ENCODE measurements at places on chromosomes 5 and 9.

DNA sequence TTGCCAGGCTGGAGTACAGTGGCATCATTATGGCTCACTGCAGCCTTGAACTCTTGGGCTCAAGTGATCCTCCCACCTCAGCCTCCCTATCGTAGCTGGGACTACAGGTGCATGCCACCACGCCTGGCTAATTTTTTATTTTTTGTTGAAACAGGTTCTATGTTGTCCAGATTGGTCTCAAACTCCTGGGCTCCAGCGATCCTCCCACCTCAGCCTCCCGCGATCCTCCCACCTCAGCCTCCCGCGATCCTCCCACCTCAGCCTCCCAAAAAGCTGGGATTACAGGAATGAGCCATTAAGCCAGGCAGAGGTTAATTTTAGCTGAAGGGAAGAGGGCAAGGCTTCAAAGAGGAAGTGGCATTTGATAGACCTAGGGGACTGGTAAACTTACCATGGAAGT lies 32.8 kb upstream of the CCNB1 start:
- DNase-seq, result no peak

- no peak for DNase-seq
These were observed 281.1 kb upstream of the MAP3K1 start for GRCh38 chr5:56534102-56534829.

DNA sequence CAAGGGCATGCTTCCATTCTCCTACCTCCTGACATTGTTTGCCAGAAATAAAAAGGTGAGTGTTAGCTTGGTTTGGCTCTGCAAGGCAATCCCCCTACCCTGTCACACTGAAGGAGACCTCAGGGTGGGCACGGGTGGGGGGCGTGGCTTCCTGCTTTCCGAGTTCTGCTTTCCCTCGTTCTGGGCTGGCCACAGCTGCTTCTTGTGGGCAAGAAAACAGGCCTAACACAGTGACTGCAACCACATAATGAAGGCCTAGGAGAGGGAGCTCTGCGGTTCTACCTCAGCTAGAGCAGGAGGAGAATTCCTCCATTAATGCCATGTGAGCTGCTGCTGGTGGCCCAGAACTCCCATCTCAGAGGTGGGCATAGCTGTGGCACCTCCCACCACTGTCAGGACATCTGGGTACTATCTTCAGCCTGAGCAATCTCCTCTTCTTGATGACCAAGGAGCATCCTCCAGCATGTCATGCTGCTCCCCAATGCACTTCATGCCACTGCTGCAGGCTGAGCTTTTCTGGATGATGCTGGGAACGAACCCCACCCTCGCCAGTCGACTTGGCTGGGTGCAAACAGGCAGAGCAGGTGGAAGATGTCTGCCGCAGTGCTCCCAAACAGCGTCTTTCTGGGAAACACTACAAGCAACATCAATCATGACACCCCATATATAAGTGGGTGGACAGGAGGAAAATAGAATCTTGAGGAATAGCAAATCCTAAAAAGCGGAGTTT lies 139.5 kb upstream of the RAPGEF1 start:
- DNase-seq, result no peak

- peak; percentile 65 for DNase-seq
These were observed 39.2 kb upstream of the SHOC1 start for GRCh38 chr9:111833941-111834340.

- no peak for DNase-seq
These were observed 61.0 kb downstream of the NREP start for GRCh38 chr5:111695991-111696390.

GRCh38 chr9:115591584-115591984 lies 473.6 kb upstream of the TNC start:
- DNase-seq, result peak; percentile 99

- peak; percentile 54 for DNase-seq
These were observed 99.9 kb downstream of the GTF3C4 start for GRCh38 chr9:132769906-132770769.

- no peak for DNase-seq
These were observed 5.5 kb upstream of the SUSD3 start for GRCh38 chr9:93052791-93053540.

DNA sequence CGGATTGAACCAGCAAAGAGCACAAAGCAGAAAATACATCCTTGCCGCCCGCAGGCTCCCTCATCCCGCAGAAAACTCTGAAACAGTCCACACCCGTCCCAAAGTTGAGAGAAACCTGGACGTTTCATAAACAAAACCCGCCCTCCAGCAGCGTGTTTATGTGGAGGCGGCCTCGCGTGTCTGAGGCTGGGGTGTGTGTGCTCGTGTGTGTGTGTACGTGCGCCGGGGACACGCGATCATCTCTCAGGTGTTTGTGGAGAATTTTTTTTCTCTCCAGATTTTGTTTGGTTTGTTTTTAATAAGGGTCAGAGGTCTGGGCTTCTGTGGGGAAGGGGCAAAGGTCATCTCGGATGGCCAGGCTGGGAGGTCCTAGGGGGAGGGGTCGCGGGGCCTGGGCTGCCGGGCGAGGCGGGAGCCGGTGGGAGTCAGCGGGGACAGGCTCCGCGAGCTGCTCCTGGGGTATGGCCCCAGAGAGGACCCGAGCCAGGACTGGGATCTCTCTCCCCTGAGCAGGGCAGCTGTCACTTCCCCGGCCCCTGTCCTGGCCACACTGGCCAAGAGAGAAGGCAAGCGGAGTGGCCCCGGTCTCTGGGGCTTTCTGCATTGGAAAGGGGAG lies 206.4 kb downstream of the C9orf50 start:
- DNase-seq, result peak; percentile 40

- peak; percentile 50 for DNase-seq
These were observed 27.1 kb upstream of the TNIP1 start for GRCh38 chr5:151107738-151108520.

DNA sequence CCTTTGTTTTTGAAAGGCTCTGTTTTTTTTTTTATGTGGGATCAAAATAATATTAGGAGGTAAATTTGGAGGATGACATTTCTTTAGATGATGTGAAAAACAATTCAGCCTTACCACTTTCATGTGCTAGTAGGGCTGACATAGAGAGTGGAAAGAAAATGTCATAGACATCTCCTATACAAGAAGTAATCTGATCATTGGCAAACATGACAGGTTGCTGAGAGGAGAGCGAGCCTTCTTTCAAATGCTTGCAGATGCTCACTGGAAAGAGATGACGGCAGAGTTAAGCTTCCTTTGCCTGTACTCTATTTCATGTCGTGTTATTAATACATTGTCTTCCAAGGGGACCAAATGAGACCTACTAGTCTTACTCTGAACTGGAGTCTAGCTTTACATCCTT lies 160.1 kb upstream of the DAP start:
- DNase-seq, result no peak

DNA sequence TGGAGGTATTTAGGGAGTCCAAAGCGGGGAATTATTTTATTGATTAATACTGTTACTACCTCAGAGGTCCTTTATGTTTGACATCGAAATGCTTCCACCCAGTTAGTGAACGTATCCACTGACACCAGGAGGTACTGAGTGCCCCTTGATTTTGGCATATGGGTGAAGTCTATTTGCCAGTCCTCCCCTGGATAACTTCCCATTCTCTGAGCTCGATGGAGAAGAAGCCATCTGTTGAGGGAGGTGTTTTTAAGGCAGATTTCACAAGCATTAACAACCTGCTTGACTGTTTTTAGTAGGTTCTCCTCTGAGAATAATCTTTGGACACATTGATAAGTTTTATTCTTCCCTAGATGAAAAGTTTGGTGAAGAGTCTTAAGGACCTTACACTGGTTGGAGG lies 165.3 kb upstream of the NREP start:
- DNase-seq, result no peak

DNA sequence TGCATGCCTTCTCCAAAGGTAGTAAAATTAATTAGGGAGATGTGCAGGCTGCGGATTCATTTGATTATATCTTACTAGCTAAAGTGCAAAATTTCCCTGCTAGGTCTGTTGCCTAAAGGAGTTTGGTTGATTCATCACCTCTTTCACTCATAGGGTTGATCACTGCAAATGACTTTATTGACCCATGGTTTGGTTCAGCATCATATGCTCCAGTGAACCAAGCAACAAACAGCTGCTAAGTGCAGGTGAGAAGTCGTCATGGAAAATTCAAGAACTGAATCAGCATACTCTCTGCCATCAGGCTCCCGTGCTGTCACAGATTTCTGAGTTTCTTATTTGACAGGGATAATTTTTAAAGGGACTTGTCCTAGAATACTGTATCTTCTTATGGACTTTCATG lies 571.8 kb upstream of the CDH18 start:
- no peak for DNase-seq

GRCh38 chr5:177301503-177302165 lies 1.9 kb downstream of the RAB24 start:
- no peak for DNase-seq

GRCh38 chr5:147404706-147405105 lies 105.2 kb downstream of the DPYSL3 start:
- no peak for DNase-seq

DNA sequence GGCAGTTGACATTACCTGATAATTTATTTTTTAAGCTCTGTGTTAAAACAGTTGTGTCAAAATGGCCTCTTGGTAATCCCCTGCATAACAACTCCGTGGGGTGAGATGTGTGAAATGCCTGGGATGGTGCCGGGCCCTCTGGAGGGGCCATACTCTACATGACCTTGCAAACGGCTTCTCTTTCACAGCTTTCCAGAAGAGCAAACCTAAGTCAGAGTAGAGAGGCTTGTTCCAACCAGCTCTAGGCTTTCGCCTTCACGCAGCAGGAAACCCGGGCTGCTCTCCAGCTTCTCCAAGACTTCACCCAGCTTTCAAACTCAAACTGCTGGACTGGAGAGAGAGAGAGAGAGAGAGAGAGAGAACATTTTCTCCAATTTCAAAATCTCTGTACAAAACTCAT lies 120.1 kb downstream of the SNX18 start:
- peak; percentile 76 for DNase-seq

DNA sequence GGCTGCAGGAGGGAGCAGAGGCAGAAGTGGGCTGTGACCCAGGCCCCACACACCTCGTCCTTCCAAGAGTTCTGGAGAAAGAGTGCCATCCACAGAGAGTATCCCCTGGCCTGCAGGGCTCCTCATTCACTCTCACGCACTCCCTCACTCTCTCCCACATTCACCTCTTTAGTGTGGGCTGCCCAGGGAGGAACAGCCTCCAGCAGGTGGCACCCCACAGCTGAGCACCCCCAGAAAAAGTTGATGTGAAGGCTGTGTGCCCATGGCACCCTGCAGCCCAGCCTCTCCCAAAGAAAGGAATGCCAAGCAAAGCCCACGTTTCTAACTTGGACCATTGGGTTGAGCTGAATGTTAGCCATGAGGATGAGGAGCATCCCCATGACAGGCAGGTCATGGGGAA lies 4.5 kb upstream of the SHC3 start:
- no peak for DNase-seq

DNA sequence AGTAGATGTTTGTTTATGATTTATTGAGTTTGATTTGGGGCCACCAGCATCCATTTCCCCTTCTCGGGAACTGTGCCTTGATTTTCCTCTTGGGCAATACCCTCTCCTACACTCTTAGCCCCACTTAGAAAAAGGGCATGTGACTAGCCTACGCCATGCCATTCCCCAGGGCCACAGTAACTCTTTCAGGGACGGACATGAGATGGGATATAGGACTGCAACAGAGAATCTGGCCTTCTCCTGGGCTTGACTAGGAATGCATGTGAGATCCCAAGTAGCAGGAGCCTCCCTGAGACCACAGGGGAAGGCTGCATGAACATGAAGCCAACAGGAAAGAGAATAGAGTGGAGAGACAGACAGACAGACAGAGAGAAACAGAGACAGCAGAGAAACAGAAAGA lies 30.7 kb upstream of the SPARC start:
- DNase-seq, result no peak

DNA sequence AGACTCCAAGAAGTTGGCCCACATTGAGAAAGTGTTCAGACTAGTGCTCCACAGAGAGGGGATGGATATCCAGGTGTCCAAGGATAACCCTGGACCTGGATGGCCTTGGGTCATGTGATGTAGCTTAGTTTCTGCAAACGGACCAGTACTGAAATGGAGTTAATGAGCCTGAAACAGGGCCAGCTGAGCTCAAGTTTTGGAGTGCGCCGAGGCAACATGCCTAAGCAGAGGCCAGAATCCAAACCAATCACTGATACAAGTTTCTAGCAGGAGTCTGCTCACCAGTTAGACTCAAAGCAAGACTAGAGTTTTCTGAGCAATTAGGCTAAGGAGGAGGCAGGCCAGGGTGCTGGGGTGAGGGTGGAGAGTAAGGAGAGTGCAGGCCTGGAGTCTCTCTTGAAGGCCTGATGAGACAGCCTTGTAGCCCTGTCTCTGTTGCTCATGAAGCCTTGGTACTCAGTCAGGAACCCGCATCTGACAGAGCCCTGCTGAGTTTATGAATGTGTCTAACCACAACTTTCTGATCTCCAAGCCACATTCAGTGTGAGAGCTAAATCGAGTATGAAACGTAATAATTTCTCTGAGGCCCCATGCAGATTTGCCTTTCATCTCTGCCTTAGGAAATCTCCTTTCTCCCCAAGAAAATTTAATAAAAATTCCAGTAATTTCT lies 68.9 kb upstream of the EQTN start:
- DNase-seq, result no peak

DNA sequence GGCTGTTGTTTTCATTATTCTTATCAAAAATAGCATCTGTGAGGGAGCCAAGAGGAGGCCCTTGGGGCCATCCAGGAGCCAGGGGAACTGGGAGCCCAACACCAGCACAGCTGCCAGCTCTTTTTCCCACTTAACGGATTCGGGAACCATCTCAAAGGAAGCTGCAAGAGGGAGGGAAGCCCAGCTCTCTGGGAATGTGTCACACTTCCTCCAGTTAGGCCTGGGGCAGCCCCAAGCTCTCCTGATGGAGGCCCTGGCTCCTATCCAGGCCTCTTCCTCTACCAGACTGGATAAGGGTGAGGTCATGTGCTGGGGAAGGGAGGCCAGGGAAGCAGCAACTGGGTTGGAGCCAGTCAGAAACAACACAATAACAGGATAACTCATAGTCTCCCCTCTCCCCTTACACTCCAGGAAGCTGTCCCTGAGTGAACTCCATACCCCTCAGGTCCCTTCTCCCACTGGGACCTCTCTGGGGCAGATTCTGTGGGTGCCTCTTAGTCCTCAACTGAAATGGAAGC lies 12.7 kb downstream of the CSF2 start:
- peak; percentile 99 for DNase-seq

- DNase-seq, result peak; percentile 18
These were observed 231.4 kb upstream of the TUT7 start for GRCh38 chr9:86585422-86586143.

Measured in fibroblast of pulmonary artery (primary cell).